ENCODE measurements at places on chromosomes 11 and 22.
A peak's percentile ranks its signal among the peaks of the same experiment; 100 is the strongest.

GRCh38 chr11:28491431-28491830, 383.2 kb downstream of the METTL15 start:
- no peak for DNase-seq

- DNase-seq: peak; percentile 92
These were observed 96.5 kb upstream of the FGF3 start for GRCh38 chr11:69915501-69916250.

DNA sequence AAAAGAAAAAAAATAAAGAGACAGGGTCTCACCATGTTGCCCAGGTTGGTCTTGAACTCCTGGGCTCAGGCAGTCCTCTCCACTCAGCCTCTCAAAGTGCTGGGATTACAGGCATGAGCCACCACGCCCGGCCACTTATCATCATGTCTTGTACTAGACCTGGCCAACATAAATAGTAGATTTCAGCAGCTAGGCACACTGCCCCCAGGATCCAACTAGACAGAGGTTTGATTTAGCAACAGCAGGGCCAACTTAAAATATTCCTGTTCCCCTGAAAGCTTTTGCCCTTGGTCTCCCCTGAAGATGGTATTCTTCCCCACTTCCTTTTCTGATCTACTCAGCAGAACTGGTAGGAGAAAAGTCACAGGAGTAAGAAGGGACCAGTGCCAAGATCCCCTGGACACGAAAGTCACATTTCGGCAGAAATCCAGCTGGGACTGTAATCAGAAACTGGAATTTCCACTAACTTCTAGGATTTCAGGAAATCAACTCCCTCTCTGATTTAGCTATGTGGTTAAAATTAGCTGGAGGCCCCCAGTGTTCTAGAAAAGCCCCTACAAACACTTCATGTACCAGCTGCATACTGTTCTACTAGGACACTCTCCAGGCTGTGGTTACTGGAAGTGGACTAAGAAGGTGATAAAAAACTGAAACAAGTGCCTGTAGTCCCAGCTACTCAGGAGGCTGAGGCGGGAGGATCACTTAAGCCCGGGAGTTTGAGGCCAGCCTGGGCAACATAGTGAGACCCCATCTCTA, 8.9 kb upstream of the PPP2R1B start:
- no peak for DNase-seq

DNA sequence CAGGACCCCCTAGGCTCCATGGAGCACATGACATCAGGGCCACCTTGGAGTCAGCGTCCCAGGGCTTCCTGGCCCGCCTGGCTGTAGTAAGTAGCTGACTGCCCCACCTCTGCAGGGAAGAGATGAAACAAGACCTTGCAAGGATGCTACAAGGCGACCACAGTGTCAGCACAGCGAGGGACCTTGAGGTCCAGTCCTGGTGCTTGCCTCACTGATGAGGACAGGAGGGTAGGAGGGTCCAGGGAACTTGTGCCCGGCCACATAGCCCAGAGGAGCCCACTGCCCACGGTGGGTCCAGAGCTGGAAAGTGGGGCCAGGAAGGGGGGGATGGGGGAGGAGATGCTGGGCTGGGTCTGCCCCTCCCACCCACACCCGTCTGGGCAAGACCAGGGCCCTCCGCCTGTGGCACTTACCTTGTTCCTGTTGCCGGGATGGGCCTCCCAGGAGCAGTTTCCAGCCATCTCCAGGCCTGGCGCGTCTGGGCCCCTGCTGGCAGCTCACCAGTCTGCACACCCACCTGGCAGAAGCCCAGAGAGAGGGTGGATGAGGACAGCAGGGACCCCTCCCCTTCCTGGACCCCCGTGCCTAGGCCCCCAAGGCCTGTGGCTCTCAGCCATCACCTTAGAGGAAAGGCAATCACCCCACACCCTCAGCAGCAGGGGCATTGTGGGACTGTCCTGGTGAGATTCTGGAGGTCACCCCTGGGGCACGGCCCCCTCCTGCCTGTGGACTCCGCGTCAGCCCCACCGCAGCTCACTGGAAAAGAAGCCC, 3.4 kb downstream of the MRGPRF start:
- no peak for DNase-seq

DNA sequence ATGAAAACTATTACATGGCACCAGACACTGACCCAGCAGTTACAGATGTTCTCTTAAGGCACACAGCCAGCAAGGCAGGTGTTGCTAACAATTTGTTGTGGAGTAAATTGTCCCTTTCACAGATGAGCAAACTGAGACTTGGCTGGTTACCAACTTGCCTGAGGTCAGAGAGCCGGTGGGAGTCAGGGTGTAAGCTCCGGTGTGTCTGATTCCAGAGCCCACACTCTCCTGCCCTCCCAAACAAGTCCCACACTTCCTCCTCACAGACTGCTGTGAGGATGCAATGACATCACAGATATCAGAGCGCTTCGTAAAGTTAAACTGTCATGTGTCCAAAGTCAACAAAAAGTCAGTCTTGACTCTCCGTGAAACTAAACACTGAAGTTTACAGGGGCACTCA, 12.5 kb downstream of the GDPD5 start:
- no peak for DNase-seq

GRCh38 chr11:106418791-106419190, 341.3 kb downstream of the AASDHPPT start:
- no peak for DNase-seq
